Kidney epithelial cell (primary cell): ENCODE measurements at places on chromosomes 11 and 22. TPM values are rescaled to one million over a fixed set of nuclear protein-coding genes. Genes with fewer than 3 reads are reported as not detected.

The RIBC2 gene
- 0.13 and 0.27 TPM in 2 replicates for total RNA-seq

The CDC42BPG gene
- 10.7 and 12.8 TPM in 2 replicates for total RNA-seq

DNA sequence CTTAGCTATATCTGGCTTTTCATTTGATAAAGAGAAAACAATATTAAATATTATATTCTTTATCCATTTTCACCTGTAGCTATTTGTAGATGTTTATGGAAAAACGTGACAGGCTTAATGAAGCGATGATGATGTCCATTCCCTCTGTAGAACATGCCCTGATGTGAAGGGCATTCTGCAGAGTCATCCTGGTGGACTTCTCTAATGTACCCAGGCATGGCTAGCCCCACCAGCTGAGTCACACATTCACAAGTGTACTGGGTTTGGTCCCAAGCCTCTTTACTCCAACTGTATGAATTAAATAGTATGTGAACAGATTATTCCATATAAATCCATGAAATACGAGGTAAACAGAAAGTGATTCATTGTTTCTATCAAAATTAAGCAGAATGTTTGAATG is 139.3 kb downstream of the CADM1 start:
- no peak for DNase-seq

The SLC22A6 gene
- total RNA-seq, result not detected in 2 replicates

- DNase-seq, result no peak
These were observed 1079.4 kb downstream of the BRD1 start for GRCh38 chr22:48748113-48748859.

The MMP3 gene
- not detected in 2 replicates for total RNA-seq

The KRTAP5-8 gene
- not detected in 2 replicates for total RNA-seq

DNA sequence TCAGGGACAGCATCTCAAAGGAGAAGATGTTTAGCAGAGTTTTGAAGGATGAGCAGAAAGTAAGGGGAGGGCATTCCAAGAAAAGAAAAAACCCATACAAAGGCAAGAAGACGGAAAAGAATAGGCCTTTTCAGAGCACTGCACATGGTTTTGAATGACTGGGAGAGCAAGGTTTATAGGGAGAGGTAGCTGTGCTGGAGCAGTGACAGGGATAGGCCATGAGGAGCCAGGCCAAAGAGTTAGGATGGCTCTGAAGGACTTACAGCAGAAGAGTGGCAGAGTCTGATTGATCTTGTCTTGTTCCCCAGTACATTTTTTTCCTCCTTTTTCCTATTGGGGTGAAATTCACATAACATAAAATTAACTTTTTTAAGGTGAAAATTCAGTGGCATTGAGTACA is 55.8 kb upstream of the PAK1 start:
- DNase-seq, result no peak

The NCR3LG1 gene
- total RNA-seq, result 10.1 and 11.4 TPM in 2 replicates

DNA sequence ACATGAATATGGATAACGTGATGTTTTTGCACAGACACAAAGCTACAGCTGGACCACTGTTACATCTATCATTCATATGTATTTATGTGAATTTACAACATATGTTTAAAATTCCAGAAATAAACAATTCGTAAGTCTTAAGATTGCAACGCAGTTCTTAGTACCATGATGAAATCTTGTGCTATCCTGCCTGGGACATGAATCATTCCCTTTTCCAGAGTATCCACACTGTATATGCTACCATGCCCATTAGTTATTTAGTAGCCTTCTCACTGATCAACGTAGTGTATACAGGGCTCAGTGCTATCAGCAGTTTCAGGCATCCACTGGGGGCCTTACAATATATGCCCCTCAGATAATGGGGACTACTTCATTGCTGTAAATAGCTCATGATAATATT is 4.3 kb downstream of the ATL3 start:
- DNase-seq, result no peak

The ANKRD42 gene
- 10.0 and 11.5 TPM in 2 replicates for total RNA-seq

The RSF1 gene
- total RNA-seq, result 27.5 and 31.3 TPM in 2 replicates

The ISX gene
- not detected in 2 replicates for total RNA-seq

DNA sequence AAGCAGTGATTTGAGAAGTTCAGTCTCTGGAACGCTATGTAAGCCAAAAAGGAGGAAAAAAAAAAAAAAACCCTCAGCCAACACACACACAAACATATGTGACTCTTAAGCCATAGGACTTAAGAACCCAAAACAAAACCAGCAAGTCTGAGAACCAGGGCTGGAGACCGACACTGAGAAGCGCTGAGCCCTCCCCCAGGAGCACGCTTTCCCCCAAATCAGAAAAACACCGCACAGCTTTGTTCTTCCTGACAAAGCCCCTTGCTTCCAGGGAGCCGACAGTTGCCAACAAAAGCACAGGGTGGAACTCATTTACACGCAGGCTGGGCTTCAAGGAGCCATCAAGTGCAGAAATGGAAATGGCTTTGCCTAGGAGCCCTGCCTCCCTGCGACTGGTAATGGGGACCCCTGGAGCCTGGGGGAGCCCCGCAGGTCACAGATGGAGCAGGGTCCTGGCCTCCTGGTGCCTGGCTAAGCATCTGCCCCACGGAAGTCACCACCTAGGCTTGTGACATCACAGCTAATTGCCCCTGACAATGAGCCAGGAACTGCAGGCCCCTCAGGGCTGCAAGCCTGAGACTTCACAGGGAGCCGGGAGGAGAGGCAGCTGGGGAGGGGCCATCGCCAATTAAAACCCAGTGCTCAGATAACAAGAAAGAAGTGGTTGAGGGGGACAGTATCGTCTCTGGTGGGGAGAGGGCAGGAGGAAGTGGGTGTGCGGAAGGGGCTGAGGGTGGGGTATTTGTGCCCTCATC is 66.9 kb downstream of the NFAM1 start:
- DNase-seq, result no peak

DNA sequence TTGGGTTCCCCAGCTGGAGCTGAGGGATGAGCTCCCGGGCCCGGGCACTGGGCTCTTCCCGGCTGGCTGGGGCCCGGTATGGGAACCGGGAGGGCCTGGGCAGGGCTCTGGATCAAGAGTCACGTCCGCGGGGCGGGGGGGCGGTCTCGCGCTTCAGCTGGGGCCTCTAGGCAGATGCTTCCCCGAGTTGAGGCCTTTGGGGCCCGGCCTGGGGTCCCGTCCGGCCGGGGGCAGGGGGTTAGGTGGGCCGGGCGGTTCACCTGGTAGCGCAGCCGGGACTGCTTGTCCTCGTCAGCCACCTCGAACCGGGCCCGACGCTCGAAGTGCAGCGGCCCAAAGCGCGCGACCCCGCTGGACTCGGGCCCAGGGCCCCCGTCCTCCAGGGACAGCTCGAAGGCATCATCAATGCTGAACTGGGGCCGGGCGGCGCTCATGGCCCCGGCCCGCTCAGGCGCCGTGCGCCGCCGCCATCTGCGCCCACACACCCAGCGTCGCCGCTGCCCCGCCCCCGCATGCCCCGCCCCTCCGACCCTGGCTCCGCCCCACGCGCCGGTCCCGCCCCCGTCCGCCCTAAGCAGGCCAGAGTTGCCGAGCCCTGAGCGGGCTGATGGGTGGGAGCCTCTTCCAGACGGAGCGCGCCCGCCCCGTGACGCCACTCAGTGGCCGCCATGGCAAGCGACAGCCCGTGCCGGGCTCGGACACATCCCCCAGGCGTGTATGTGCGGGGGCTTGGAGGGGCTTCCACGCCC is at the start of gene TMEM134:
TSS of gene TMEM134 (minus strand) at position 493 of the 749 bp plus-strand sequence. CDS start at position 434, 59 bp downstream.
- peak; percentile 44 for DNase-seq

GRCh38 chr11:1896923-1897322 is 5.2 kb upstream of the PRR33 start:
- DNase-seq, result no peak

The PGA5 gene
- not detected in 2 replicates for total RNA-seq

- no peak for DNase-seq
These were observed 18.0 kb upstream of the JHY start for GRCh38 chr11:122864386-122865115.

The TPBGL gene
- total RNA-seq, result 0.04 TPM in 1 of 2 replicates, not detected in the other

- no peak for DNase-seq
These were observed 32.6 kb upstream of the PRAME start for GRCh38 chr22:22591348-22592299.

The OR2D2 gene
- total RNA-seq, result 0.38 TPM in 1 of 2 replicates, not detected in the other

DNA sequence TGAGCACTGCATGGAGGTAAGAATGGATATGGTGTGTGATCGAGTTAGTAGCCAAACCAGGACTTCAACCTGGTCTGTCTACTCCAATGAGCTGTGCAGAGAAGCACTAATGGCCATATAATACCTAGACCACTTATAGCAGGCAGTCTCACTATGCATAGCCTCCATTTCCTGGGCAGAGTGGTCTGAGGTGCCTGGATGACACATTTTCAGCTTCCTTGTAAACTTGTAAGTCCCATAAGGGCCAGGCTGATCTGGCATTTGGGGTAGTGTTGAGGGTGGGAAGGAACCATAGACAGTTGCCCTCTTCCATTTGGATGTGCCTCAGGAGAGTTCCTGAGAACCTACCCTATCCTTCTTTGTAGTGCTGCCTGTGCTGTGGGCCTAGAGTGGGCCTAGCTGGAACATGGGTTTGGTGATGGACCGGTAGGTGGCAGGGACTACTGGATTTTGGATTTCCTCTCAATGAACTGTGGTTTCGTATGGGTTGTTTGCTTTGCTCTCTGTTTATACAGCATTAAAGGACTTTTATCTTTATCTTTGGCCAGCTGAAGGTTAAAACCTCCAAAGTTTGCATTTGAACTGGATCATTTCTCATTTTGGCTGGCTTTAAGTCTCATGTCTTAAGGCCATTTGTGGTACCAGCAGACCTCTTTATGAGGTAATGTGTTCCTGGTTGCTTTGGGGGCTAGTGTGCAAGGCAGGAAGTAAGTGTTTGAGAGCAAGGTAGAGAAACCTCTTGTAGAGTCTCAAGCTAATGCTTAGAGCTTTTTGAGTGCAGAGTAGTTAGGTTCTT is 86.9 kb downstream of the STIM1 start:
- no peak for DNase-seq

GRCh38 chr22:39496131-39496838 is 5.8 kb upstream of the MIEF1 start:
- no peak for DNase-seq

DNA sequence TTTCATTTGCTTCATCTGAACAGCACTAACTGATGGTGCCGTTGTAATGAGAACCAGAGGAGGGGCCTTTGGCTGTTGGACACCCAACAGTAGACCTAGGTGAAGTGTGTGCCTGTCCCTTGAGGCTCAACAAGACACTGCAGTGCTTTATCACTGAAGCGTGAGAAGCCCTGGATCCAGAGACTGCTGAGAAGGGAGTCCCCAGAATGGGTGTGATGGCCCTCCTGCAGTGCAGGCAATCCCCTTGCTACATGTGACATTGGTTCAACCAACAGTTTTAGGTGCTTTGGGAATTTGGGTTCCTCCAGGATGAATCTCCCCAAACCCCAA is 125.6 kb downstream of the BRD1 start:
- no peak for DNase-seq

DNA sequence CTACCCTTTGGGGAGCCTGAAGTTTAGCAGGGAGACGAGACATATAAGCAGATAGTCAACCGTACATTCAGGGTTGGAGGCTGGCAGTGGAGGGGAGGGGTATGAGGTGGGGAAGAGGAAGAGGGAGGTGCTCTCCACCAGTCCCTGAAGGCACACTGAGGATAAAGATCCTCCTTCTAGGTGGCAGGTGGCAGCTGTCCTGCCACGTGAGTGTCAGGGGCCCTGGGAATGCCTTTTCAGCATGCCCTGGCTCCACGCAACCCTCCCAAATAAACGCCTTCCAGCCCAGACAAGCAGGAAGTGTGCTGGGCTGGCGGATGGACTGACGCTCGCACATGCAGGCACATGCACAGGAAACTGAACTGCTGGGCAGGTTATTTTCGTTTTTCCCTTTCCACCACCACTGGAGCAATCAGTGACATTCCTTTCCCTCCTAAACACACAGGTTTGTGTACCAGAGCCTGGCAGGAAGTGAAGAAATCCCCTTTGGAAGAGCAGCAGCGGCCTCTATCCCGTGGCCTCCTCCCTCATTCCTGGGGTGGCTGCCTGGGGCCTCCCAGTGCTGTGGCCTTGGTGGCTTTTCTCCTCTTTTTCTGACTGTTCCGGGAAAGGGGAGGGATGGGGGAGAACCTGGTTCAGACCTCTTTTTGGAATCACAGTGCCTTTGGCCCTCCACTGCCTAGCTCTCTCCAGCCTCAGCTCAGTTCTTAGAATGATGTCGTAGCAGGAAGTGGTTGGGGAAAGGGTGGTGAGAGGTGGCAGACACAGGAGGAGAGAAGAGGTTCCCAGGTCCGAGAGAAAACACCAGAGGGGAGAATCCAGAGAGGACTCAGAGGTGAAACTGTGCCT is 157.0 kb upstream of the TIMP3 start:
- DNase-seq, result no peak

DNA sequence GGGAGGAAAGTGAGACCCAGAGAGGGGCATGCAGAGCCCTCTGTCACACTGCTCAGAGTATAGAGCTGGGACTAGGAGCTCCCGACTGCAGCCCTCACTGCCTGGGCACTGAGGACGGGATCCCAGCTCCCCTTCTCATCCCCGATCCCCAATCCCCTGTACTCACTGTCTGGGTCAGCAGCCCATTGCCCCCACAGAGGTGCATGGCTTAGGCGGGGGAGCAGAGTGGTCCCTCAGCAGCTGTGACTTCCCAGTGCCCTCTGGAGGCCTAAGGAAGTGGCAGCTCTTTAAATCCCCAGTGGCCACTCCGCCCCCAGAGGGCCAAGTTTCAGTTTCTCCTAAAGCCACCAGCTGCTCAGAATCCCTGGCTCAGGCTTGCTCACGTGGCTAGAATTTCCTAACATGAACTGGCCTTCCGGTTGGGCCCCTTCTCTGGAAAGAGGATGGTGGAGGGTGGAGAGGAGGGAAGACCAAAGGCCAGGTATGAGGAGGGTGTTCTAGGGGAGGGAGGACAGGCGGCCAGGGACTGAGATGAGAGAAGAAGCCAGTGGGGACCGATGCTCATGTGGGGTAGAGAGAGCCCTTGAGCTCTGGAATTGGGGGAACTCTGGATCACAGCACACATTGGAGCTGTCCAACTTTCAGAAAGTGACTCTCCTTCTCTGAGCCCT is at the start of gene BATF2:
TSS of gene BATF2 (minus strand) at position 262 of the 671 bp plus-strand sequence. CDS start at position 205, 57 bp downstream.
- no peak for DNase-seq

The DDX10 gene
- total RNA-seq, result 24.5 and 29.0 TPM in 2 replicates

GRCh38 chr22:39808081-39808480 is 85.5 kb downstream of the ENTHD1 start:
- no peak for DNase-seq

The RRM1 gene
- total RNA-seq, result 33.2 and 36.8 TPM in 2 replicates
